DMS79 (cell line): ENCODE measurements at places on chromosomes 16 and 17.

DNA sequence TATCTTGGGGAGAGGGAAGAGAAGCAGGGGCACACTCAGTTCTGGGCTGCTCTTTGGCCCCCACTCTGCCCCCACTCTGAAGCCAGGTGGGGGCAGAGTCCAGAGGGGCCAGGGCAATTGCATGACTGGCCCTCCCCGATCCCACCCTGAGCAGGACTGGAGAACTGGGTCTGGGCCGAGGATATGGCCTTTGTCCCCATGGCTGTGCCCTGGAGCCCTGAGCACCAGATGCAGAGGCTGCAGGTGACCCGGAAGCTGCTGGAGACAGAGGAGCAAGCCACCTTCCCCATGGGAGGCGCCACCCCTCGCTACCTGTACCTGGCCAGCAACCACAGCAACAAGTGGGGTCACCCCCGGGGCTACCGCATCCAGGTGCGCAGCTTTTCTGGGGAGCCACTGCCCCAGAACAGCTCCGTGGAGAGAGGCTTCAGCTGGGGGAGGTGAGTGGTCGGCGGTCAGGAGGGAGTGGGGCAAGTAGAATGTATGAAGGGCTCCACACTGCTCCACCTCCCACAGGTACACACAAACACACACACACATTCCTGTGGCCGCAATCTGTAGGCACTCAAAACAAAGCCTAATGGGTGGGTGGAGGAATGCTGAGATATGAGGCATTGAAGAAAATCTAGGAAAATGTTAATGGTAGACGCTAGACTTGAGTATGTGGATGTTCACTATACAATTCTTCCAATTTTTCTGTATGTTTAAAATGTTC lies 21.4 kb downstream of the AOC3 start:
- DNase-seq, result no peak

DNA sequence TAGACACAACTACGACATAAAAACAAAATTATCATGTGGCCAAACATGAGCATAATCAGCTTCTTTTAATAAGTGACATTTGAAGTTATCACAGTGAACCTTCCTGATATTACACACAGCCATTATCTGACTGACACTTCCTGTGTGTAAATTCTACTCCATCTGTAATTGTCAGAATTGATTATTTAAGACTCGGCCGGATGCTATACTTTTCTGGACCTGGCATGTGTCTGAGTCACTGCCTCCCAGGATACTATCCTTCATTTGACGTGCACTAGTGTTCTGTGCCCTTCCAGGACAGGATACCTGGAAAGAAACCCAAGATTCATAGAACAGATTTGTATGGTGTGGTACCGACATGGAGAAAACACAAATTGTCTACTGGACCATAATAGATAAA lies 242.0 kb downstream of the HS3ST3A1 start:
- no peak for DNase-seq

- DNase-seq, result no peak
Measured at GRCh38 chr16:67445441-67445912, 14.6 kb downstream of the HSD11B2 start.

DNA sequence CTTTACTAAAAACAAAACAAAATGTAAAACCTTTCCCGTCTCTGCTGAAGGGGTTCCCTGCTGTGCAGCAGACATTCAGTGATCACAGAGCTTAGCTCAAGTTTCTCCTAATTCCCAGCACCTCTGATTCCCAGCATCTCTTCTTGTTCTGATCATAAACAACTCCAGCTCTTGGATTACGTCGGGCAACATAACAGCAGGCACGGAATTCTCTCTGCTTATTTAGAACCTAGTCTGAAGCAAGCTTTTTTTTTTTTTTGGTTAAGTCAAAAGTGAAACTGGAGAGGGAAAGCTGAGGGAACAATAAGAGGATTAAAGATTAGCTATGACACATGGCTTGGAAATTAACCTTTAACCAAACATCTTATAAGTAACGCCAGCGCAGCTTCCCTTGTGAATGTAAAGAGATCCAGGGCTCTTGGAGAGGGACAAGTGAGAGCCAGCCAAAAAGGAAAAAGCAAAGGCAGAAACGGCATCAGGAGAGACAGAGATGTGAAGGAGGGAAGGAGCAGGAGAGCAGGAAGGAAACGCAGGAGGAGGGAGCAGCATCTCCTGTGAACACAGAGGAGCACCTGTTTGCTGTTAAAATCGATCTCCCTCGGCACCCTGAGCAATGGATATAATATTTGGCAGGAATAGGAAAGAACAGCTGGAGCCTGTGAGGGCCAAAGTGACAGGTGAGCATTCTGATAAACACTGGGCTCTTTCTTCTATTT lies at the start of gene BCO1:
Gene BCO1, plus strand, starts transcription at position 394 of the 716 bp plus-strand sequence. Its CDS starts 220 bp downstream, at position 614.
- peak; percentile 8 for DNase-seq

DNA sequence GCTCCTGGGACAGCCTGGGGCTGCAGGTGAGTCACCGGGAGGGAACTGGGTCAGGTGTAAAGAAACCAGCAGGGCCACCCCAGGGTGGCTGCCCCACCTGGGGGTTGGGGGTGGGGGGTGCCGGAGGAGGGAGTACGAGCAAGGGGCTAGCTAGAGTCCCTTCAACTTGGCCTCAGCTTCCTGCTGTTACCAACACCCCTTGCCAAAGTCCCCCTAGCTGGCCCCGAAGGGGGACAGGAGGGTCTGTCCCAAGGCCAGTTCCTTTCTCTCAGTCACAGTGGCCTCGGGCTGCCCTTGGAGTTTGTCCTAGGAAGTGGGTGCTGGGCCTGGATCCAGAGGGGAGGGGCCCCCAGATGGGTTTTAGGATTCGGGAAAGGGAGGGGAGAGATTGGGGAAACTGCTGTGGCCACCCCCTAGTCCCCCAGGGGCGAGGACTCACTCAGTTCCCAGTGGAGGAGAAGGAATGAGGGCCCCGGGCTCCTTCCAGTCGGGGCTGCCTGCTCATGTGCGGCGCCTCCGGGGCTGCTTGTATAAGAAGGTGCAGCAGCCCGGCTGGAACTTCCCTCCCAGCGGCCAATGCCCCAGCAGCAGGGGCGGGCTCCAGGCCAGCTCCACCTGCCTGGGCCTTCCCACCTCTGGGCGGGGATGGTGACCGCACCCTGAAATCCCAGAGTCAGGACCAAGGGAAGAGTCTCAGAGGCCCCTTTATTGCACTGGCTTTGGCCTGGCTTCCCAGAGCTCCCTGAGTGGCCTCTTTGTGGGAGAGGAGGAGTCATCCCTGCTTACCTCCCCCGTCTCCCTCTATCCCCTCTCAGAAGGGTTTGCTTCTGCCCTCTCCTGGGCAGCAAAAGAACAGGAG lies 7.3 kb downstream of the ARHGAP27 start:
- peak; percentile 92 for DNase-seq

- no peak for DNase-seq
Measured at GRCh38 chr17:15409721-15410250, 57.6 kb downstream of the CDRT4 start.

- DNase-seq, result peak; percentile 7
Measured at GRCh38 chr16:66696669-66697630, at the start of gene CMTM4. CMTM4 (minus strand) TSS chr16:66696743; CDS start chr16:66696525, 218 bp downstream.
